Activated T-helper 1 cell treated with Interleukin-2 at 50 U/mL for 16 hours (primary cell): ENCODE measurements at places on chromosomes 12 and 14.
A peak's percentile ranks its signal among the peaks of the same experiment; 100 is the strongest.

GRCh38 chr12:90543374-90543773, 411.6 kb downstream of the CCER1 start:
- no peak for DNase-seq

DNA sequence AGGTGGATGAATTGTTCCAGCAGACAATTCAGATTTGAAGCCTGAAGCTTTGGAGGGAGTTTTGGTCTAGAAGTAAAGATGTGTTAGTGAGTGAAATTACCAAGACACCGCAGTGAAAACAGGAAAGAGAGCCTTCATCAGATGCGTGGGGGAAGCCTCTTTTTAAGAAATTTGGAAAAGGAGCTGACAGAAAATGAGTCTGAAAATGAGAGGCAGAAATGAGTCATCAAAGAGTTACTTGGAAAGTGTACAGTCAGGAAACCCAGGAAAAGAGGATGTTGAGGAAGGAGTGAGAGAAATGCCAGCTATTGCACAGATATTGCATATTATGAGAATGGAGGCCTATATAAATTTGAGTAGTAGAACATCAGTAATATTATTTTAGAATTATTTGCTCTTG, 520.7 kb downstream of the NRXN3 start:
- no peak for DNase-seq

DNA sequence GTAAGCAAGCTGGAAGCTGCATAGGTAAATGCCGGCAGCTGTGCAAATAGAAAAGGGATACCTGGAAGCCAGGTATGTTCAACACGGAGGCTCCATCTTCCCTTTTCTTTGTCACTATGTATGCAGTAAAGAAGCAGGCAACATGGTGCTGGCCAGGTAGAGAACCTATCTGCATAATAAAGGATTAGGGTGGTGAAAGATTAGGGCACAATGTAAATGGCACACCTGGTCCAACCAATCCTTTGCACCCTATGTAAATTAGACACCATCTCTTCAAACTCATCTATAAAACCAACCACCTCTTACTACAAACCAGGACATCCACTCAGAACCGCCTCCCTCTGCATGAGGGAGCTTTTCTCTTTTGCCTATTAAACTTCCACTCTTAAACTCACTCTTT, 32.3 kb downstream of the RPS29 start:
- no peak for DNase-seq

DNA sequence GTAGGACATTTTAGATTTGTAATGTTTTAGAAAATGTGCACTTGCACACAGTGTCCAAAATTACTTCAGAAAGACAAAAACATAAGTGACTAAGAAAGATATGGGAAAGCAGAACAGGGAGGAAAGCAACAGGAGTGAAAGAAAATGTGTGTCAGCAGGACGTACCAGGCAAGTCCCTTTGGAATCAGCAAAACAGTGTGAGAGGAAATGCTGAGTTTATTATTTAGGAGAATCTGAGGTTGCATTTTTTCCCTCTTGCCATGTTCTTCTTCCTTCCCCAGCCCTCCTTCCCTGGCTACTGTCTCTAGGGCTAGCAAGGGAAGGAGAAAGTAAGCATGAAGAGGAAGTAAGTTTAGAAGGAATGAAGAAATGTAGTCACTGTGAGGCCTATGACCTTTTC, 67.7 kb upstream of the CD163 start:
- no peak for DNase-seq

- DNase-seq, result no peak
These were observed 4.2 kb upstream of the PLEKHA5 start for GRCh38 chr12:19125325-19125724.

DNA sequence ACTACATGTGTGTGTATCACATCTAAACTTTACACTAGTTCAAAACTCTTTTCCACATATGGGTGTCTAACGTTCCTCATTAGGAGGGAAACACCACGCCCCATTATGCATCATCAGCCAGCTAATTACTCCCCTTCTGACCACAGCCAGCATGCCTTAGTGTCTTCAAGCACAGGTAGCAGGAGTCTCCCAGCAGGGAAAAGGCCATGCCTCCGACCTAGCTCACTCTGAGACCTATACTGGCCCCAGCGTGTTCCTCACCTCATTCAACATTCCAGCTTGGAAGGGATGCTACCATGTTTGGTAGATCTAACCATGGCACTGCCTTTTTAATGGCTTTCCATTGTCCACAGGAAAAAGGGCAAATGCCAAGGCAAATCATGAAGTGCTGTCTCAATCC, 66.1 kb upstream of the PRB2 start:
- DNase-seq, result no peak

- DNase-seq, result no peak
These were observed 150.6 kb upstream of the AEBP2 start for GRCh38 chr12:19288603-19289244.

- no peak for DNase-seq
These were observed 31.2 kb downstream of the TMEM132C start for GRCh38 chr12:128298091-128298748.

- no peak for DNase-seq
These were observed 174.1 kb upstream of the SFSWAP start for GRCh38 chr12:131536766-131537165.

- no peak for DNase-seq
These were observed 4.5 kb downstream of the KRT77 start for GRCh38 chr12:52698651-52699340.

DNA sequence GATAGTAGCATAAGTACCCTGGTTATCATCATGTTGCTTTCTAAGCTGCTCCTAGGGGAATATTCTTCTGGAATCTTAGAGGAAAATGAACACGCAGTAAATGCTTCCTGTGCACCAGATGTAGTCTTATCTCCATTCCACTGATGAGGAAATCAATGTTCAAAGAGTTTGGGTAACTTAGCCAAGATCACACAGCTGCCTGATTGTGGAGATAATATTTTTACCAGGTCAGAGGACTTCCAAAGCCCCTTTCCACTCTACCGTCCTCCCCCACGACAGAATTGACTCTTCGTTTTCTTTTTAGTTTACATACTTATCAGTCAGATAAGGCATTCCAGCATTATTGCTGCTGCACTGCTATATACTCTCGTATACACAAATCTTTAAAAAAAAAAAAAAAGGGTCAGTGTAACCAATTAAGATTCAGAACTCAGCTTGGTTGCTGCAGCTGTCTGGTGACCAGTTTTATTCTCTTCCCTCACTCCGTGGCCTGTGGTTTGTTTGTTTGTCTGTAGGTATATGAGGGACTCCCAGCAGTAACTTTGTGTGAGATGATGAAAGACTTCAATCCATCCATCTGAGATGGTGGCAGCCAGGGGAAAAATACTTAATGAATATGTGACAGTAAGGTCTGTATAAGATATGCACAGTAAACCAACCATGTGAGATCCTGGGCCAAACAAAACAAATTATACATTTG, 110.5 kb downstream of the TGFB3 start:
- no peak for DNase-seq

GRCh38 chr12:92108651-92109050, 37.0 kb downstream of the BTG1 start:
- no peak for DNase-seq

DNA sequence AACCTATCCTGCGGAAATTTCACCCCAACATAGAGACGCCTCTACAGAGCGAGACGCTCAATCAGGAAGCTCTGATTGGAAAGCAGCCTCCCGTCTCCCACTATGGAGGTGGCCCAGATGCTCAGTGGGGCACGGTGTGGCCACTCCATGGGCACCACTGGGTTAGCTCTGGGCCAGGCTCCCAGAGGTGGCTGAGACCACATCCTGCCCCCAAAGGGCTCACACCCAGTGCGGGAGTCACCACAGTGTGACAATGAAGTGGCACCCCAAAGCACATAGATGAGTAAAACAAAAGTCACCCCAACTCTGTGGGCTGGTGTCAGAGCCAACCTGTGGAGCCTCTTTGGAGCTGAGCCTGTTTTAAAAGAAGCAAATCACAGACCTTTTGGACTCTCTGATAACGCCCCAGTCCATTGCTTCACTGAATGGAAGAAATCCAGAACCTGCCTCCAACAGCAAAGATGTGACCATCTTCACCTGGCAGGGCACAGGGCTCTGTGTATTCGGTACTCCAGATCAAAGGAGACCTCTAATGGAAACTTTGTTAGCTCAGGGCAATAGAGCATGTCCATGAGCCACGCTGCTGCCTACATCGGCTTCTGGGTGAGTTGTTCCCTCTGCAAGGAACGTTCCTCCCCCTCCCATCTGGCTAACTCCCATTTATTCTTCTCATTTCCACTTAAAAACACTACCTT, 19.6 kb downstream of the CLMN start:
- DNase-seq, result no peak

GRCh38 chr12:104740668-104741067, 217.4 kb downstream of the SLC41A2 start:
- no peak for DNase-seq

DNA sequence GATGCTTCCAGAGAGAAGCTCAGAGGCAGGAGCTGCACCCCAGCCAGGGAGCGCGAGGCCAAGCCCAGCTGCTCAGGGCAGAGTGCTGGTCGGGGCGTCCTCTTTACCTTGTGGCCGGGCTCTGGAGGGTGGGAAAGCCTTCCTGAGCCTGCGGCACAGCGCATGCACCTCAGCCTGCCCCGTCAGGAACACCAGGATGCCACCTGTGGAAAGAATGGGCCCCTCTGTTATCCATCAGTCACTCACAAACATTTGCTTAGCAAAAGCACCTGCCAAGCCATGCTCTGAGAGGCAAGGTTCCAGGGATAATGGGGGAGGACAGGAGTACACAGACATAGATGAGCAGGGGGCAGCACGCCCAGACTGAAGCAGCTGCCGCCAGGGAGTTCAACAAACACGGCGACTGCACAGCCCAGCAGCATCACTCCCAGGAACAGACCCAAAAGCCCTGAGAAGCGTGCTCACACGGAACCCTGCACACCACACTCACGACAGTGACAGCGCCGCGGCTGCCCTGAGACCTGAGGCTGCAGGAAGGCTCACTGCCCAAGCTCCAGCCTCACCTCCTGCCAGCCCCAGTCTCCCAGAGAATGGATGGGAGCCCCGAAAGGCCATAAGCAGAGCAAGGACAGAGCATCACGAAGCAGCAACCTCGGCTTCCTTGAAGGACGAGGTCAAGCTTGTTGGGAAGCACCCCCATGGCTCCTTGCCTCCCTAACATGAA, 21.8 kb downstream of the DHX37 start:
- no peak for DNase-seq

- DNase-seq, result no peak
These were observed 1.8 kb downstream of the CCDC197 start for GRCh38 chr14:93998871-93999403.

GRCh38 chr14:75392686-75393641, 34.9 kb upstream of the JDP2 start:
- DNase-seq, result no peak

GRCh38 chr12:54191550-54192022, 2.8 kb upstream of the SMUG1 start:
- peak; percentile 61 for DNase-seq

- no peak for DNase-seq
These were observed 21.2 kb downstream of the ZFYVE21 start for GRCh38 chr14:103736546-103737431.

DNA sequence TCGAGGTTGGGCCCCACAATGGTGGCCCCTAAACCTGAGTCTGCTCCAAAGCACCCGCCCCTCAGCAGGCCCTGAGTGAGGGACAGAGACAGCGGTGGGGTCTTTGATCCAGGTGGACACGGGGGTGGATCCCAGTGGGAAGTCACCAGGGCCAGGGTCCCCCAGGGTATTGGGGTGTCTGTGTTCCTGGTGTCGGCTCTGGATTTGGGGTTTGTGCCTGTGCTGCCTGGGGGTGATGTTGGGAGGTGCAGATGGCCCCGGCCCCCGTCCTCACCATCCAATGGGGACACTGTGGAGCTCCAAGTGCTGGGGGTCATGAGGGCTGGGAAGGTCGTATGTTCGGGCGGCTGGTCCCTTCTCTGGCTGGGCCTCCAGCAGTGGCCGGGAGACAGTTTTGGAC, 354.2 kb downstream of the TMEM121 start:
- DNase-seq, result no peak

DNA sequence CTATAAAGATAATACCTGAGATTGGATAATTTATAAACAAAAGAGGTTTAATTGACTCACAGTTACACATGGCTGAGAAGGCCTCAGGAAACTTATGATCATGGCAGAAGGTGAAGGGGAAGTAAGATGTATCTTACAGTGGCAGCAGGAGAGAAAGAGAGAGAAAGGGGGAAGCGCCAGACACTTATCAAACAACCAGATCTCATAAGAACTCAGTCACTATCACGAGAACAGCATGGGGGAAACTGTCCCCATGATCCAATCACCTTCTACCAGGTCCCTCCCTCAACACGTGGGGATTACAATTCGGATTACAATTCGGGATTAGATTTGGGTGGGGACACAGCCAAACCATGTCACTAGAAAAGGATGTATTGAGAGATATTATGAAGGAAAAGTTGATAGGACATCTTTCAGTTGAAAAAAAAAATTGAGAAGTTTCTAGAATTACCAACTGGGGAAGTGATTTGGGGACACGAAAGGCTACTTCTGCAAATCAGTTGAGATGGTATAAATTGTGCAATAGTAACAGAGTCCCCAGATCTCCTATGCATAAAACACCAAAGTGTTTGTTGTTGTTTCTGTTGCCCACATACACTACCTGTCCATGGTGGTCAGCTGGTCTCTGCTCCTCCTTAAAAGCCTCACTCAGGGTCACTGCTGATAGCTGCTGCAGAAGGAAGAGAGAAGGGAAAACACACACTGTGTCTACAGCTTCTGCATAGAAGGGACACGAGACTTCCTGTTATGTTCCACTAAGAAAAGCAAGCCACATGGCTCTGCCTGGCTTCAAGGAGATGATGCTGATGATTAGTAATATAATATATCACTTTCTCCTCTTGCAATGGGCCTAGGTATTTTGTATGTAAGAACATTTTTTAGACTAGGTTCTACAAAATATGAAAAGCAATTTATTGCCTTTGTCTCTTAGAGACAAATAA, 465.5 kb downstream of the PDZRN4 start:
- no peak for DNase-seq
